GF-D8 (cell line): ENCODE measurements at places on chromosomes 2 and 18.

DNA sequence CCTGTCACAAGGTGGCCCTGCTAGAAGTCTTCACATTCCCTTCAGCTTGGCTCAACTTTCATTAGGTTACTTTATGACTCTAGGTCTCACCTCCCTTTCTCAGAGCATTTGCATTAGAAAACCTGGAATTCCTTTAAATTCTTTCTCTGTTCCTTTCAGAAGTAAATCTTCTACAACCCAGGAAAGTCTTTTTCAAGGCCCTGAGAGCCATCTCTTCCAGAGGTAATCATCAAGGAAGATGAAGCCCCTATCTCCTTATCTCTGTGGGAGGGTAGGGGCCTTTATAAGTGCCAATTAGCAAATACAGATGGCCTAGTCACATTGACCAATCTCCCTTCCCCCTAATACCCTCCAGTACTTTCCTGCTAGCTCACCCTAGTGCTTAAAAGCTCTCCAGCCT is 848.0 kb upstream of the FAM98A start:
- DNase-seq = no peak

DNA sequence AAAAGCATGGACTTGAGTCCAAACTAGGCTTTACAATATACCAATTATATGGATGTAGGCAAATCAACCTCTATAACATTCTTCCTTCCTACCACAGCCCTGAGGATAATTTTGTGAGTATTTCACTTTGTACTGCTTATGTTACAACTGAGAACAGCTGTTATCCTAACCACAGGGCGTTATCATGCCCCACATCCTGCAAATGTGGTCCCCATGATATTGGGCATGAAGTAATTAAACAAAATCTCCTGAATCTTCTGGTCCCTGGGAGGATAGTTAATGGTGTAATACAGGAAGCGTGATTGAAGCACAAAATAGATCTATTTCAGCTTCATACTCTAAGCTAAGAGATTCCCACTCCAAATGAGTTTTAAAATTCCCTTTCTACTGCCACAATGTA is 223.6 kb downstream of the CDH20 start:
- DNase-seq = no peak

- DNase-seq = no peak
Observed at GRCh38 chr2:41872646-41873045, 175.2 kb upstream of the PKDCC start.

DNA sequence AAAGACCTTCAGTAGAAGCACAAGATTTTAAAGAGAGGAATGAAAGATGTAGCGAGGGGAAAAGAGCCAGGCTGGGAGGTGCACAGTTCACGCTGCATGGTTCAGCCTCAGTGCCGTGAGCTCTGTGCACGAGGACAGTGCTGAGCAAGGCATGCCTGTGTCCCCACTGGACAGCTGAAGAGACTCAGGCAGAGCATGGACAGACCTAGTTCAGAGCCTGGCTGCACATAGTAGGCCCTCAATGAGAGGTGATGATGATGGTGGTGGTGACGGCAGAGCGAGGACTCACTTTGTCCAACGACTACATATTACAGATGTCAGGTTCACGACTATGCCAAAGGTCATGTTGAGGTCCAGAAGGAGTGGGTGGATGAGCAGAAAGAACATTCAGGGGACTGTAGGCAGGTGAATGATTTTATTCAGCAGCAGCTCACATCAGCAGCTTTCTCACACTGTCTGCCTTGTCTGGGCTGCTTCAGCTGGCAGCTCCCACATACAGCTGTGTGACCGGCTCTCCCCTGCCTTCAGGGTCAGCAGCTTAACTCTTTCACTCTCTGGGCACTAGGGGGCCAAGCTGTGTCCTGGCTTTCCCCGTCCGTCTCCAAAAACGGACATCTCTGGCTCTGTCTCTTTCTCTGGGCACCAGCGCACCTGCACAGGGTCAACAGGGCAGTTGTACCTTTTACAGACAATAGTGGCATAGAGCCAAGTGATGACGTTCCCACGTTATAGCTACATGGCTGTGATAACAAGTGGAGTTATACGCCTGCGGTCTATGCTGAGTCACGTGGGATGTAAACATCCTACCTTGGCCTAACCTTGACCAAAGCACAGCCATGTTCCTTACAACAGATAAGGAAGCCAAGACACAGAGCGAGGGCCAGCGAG is 128.8 kb upstream of the MSH6 start:
- DNase-seq = no peak

- no peak for DNase-seq
Observed at GRCh38 chr18:7373441-7373840, 142.6 kb downstream of the LRRC30 start.

- DNase-seq = no peak
Observed at GRCh38 chr2:237866101-237866621, 6.7 kb downstream of the RAMP1 start.

- no peak for DNase-seq
Observed at GRCh38 chr2:177489719-177490301, 97.2 kb downstream of the AGPS start.

DNA sequence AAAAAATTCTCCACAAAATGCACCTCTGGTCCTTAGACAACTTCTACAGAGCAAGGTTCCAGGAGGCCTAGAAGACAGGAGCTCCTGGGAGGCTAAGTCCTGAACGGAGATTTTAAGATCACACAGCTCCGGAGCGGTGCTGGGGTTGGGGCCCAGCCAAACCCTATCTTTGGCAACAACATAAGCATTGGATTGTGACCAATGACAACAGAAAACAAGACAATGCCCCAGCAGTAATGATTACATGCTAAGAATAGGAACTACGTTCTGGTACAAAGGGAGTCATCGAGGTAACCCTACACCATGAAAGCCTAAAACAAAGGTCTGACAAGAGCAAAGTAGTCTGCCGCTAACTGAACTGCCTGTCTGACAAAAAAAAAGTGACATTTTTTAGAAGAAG is 171.2 kb downstream of the CMPK2 start:
- DNase-seq = no peak

- DNase-seq = no peak
Observed at GRCh38 chr2:23480957-23481797, 96.2 kb downstream of the KLHL29 start.

- no peak for DNase-seq
Observed at GRCh38 chr2:203586696-203587095, 51.6 kb upstream of the RAPH1 start.

- DNase-seq = no peak
Observed at GRCh38 chr2:43039376-43040080, 186.9 kb downstream of the ZFP36L2 start.

DNA sequence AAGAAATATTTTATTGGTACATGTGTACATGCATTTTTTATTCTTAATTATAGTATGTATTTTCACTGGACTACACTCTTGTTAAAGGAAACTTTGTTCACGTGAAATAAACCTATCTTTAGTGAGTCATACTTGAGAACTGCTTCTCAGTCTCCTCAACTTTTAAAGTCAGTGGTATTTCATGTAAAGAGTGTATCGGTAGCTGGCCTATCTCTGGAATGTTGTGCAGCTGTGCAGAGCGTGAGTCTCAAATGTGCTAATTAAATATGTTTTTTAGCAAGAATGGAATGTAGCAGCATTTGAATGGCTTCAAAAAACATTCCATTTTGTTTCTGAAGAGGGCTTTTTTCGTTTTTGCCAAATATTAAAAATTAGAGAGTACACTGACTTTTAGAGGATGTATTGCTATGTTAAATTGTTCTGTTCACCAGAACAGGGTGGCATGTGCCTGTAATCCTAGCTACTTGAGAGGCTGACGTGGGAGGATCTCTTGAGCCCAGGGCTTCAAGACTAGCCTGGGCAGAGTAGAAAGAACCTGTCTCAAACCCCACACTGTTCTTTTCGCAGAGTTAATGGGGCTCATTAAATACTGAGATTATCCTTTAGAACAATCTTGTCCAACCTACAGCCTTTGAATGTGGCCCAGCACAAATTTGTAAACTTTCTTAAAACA is 14.3 kb downstream of the SPTBN1 start:
- no peak for DNase-seq

DNA sequence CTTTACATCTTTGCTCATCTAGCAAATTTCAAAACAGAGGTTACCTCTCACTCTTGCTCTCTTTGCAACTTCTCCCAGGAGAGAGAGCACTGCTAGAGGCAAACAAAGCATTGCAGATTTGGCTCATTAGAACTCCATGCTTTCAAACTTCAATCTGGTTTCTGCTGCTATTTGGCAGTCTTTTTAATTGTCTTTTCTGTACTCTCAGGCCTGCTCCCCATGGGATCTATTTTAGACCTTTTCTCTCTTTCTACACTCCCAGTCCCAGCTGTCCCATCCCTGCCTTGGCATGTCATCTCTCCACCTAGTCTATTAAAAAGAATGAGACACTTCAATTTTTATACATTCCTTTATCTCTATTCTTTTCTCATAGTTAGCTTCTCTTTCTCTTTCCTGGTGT is 15.2 kb downstream of the KCNJ3 start:
- DNase-seq = no peak

GRCh38 chr2:221972813-221973478 is 325.9 kb downstream of the PAX3 start:
- no peak for DNase-seq

GRCh38 chr2:175126661-175127060 is 41.3 kb downstream of the ATF2 start:
- no peak for DNase-seq

GRCh38 chr2:187586011-187586641 is 31.9 kb upstream of the TFPI start:
- DNase-seq = peak; percentile 89

- DNase-seq = peak; percentile 65
Observed at GRCh38 chr2:141557329-141558095, 573.3 kb downstream of the LRP1B start.

DNA sequence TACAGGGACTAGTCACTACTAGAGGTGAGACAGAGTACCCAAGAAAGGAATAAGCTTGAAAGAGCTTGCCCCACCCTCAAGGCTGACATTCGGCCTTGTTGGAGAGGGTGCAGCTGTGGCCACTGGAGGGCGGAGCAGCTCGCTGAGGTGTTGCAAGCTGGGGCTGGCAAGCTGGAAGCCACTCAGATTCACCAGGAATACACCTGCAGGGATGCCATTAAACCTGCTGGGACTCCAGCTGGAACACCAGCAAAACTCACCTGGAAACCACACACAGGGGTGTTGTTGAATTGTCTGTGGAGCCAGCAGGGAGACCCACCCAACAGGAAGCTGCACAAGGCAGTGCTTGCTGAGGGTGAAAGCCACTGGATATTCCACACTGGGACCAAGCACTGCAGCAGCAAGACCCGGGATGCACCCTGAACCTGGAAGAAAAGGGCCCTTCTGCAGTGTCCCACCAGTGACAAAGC is 26.1 kb downstream of the KCTD18 start:
- DNase-seq = no peak

GRCh38 chr2:218149848-218150440 is 16.8 kb downstream of the CXCR1 start:
- DNase-seq = no peak

GRCh38 chr2:196059491-196059960 is 9.1 kb downstream of the DNAH7 start:
- no peak for DNase-seq

GRCh38 chr2:13252615-13253014 is 535.9 kb downstream of the TRIB2 start:
- DNase-seq = no peak

DNA sequence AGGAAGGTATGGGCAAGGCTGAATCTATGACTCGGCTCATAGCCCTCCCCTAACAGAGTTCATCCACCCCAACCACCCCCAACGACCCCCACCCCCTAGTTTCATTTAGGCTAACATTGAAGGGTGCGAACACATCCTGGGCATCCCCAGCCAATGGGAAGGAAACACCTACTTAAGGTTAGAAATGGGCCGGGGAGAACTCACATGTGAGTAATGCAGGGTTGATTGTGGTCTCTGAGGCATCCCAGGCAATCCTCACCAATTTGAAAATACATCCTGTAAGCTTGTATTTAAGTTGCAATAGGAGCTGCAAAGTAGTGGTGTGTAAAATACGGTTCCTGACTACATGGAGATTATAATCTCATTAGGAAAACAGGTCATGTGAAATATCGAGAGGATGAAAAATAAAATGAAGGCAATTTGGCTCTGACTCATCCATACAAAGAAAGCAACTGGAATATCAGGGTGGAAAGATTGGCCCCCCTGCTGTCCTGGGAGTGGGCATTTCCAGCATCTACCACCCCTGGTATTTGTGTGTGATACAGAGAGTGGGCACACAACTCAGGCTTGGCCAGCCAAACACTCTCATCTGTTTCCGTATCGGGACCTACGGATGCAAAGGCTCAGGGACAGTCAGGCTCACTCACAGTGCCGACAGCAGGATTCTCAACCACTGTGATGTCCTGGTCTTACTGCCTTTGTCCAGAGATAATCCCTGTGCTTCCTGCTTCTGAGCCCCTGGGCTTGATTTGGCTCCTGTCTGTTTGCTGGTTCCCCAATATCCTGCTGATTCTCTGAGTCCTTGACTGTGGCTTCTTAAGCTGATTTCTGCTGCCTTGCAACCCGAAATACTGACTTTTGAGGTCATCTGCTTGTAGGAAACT is 90.0 kb upstream of the NCKAP5 start:
- DNase-seq = no peak

- DNase-seq = no peak
Observed at GRCh38 chr18:45805551-45805950, 19.9 kb upstream of the SIGLEC15 start.

DNA sequence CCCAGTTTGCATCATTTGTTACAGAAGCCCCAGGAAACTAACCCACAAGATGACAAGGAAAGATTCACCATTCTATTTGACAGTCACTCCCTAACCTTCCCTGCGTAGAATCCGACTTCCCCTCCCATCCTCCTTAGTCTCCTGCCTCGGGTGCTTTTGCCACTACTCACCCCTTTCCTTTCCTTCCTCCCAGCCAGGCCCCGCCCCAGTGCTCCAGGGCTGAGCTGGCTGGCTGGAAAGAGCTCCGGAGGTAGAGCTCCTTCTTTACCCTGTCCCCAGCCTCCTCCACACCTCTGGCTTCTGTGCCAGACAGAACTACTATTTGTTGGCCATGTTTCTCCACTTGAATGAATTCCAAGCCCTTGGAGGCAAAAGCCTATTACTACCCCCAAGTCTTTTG is 317.6 kb upstream of the NCKAP5 start:
- no peak for DNase-seq

DNA sequence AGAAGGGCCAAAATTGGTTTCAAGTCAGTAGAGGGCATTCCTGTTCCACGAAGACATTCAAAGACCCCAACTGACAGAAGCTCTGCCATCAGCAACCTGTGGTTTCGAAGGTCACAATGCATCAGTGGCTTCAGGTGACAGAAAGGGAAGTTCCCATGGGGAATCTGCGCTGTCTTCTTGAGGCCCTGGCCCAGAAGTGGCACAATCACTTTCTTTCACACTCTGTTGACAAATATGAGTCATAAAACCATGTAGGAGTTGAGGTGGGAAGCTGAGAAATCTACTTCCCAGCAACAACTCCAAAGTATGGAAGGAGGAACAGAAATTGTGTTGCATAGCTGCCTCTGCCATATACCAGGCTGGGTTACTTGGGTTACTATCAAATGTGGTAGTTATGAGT is 621.1 kb upstream of the FANCL start:
- DNase-seq = no peak

- DNase-seq = no peak
Observed at GRCh38 chr2:239250216-239251081, 150.4 kb downstream of the HDAC4 start.

GRCh38 chr2:70921031-70921430 is 14.7 kb upstream of the ATP6V1B1 start:
- DNase-seq = no peak
